ENCODE measurements at places on chromosomes 5 and 9.

DNA sequence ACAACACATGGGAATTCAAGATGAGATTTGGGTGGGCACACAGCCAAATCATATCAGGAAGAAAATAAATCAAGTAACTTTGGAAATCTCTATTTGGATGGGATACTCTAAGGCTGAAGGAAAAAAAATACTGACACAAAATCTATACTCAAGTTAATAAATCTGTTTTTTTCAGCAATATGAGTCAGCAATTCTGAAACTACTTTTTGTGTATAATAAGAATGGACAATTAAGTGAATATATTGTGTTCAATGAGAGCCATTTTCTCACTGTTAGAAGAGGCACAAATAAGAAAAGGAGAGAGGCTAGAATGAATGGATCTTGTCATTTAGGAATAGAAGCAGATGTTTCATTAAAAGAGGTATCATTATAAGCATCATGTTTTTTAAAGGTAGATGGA is 651.0 kb downstream of the TAF11L14 start:
- no peak for DNase-seq

DNA sequence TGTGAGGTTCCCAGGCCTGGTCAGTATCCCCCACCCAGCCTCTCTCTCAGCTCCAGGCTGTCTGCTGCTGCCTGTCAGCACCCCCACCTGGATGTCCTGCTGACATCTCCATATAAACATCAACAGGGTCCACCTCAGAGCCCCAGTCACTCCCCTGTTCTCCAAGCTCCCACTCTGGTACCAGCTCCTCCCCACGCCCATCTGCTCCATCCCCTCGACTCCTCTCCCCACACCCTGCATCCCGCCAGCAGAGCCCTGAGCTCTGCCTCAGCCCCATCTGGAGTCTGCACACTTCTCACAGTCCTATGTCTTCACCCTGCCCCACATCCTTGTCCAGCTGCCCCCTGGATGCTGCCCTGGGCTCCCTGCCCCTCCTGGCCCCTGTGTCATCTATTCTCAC is 67.7 kb upstream of the LRRTM2 start:
- DNase-seq, result no peak

DNA sequence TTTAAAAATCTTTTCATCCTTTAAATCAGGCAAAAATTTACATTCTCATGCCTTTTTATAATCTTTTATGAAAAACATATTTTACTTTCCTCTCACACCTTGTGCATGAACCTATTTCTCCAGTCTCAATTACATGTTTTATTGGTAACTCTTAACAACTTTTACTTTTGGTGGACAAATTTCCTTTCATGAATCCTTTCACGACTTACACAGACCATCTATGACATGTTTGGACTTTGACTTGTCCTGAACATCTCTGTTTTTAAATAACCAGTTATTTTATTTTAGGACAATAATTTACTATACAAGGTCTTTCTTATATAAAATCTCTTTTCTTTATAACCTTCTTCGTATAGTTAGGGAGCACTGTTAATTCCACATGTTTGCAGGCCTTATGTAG is 26.5 kb upstream of the MTMR12 start:
- no peak for DNase-seq

GRCh38 chr9:93108291-93109041 is 12.4 kb downstream of the CARD19 start:
- DNase-seq, result no peak

GRCh38 chr9:77291714-77292113 is 114.4 kb downstream of the VPS13A start:
- DNase-seq, result no peak

DNA sequence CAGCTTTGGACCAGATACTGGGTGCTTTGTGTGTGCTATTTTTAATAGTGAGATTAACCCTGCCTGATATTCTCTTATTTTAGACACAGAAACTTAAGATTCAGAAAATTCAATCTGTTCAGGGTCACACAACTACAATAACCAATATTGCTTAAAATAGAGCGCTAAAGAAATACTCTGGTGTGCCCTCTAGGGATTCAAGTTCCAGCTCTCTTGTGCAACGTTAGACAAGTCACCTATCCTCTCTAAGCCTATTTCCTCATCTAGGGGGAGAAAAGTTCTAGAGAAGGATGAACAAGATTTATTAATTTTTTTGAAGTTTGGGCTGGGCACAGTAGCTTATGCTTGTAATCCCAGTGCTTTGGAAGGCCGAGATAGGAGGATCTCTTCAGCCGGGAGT is 2.1 kb upstream of the SCAI start:
- no peak for DNase-seq

DNA sequence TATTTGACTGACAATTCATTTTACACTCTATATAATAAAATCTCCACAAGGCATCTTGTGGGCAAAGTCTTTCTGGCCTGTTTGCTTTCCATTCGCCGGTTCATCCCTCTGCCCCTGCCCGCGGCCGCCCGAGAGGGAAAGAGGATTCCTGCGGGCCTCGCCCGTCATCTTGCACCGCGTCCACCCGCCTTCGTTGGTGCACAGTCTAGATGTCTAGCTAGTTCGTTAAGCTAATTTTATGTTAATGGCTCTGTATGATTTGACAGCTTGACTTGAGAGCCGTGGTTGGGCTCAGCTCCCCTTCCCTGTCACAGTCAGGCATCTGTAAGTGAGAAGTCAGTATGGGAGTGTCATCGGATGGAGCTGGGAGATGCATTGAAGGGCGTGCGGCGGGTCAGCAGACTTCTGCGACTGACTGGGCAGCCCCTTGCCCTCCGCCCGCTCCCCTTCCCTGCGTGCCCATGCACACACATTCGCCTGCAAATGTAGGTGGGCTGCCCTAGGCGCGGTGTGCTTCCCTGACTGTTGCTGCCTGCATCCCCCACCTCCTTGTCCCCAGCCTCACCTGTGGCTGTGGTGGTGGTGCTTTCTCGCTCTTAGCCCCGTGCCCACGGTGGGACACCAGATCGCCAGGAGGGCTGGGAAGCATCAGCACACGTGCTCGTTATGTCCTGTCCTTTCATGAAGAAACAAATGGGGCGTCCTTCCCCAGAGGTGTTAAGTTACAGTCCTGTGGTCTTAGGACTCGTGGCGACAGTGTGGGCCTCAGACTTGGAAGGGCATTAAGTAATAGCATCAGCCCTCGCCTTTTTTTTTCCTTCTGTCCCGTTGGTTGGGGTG is 25.9 kb upstream of the PRDM12 start:
- no peak for DNase-seq

DNA sequence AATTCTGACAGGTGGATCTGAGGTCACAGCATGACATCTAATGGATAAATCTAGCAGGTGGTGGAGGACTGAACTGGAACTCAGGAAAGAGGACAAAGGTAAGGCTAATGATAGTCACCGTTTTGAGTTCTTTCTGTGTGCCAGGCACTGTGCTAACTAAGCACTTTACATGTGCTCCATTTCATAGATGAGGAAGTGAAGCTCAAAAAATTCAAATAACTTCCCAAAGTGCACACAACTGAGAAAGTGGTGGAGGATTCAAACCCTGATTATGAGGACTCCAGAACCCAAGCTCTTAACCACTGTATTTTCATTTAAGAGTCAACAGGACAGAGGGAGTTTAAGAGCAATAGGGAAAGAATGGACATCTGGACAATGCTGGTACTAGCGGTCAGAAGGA is 7.1 kb upstream of the DELE1 start:
- DNase-seq, result no peak

DNA sequence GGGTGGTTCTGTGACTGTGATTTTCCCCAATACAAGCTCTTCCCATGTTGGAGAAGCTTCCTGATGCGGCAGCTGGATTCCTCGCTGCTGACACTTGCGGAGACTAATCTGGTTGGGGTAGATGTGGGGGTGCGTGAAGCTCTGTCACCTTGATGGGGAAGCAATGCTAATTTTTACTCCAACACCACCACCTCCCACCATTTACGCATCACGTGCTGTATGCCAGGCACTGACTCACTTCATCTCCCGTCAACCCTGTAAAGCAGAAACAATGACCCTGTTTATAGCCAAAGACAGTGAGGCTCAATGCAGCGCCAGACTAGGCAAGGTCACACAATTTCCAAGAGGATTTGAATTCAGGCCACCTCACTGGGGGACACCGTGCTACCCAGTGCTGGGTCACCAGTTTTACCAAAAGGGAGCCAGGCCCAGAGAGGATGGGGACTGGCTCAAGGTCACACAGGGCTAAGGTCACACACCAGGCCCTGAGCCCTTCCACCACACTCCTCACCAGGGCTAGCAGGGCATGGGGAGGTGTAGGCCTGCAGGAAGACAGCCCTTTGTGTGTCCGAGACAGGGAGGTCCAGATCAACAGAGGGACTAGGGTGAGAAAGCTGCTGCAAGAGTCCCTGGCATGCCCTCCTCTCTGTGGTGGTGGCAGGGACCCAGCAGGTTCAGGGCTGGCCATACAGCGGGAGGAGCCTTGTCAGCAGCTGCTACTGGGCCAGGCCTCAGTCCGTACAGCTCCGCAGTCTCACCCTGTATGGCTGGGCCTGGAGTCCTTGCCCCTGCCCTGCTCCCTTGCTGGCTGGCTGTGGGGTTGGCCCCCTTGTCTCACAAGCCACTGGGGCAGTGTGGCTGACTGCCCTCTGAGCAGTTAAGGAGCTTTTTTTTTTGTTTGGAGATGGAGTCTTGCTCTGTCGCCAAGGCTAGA is 3.3 kb downstream of the STKLD1 start:
- DNase-seq, result no peak

DNA sequence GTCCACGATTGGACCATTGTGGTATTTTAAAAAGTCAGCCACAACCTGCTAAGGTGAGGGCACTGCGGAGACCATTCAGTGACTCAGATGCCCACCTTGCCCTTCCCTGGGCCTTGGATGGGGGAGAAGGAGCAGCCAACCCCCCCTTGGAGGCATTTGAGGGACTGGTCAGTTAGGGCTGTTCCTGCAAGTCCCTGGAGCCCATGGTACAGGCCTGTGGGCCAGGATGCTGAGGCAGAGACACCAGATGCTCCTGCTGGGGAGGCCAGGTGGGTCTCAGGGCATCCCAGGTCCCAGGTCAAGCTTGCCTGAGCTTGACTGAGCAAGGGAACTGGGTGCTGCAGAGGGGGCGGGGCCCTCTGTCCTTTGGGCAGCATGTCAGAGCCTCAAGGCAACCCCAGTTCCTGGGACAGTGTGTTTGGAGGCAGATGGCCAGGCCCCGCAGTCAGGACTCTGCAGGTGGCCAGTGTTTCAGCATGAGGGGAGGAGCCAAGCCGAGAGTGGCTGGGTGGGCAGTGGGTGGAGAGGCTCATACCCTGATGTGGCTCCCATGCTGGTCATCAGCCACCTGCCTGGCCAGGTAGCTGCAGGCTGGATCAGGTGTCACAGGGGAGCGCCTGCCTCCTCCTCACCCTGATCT is 27.5 kb downstream of the SLC6A3 start:
- DNase-seq, result no peak

- DNase-seq, result no peak
Measured at GRCh38 chr5:60551250-60551649, 148.7 kb downstream of the DEPDC1B start.

GRCh38 chr5:15021266-15022046 is 149.9 kb upstream of the ANKH start:
- no peak for DNase-seq

DNA sequence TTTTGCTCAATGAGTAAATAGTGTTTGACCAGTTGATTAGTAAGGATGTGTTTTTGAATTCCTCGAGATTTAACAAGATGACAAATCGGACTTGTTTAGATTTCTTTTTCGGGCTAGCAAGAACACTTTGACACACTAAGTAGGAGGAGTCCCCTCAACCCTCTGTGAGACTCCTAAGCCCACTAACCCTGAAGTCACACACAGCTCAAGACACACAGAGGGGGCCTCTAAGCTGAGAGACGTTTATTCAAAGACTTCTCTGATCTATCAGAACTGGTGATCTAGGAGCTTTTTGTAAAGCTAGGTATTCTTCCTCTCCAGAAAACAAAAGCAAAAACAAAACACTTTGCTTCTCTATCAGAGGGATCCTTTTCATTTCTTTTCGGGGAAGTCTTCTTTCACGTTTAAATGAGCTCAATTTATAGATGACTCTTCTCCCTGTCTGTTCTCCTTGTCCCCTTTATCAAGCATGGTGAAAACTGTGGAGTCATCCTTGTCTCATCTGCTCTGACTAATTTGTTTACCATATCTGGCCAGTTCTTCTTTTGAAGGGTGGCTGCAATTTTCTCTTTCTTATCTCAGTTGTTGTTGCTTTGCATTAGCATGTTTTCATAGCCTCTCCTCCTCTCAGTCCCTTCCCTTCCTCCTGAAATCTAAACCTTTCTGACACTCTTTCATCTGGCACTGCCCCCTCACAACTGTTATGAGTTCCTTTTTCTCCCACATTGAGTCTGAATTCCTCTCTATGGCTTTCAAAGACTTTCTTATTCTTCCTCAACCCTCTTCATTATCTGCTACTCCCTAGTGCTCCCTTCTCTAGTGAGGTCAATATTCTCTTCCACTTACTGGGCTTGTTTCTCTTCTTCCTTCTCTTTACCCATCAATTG is 68.5 kb upstream of the RAI14 start:
- no peak for DNase-seq

DNA sequence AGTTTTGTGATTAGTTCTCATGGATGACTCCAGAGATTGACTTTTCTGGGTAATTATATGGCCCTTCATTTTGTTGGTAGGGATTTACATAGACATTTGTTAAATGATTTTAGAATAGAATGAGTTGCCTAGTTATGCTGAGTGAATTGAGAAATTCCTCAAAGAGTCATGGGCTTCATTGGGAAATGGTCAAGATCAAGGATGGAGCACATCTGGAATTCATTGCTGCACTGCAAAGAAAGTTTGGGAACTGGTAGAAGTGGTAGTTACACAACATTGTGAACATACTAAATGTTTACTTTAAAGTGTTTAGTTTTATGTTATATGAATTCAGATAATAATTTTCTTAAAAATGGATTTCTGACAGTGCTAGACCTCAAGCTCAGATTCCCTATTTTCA is 46.5 kb downstream of the PIP5K1B start:
- no peak for DNase-seq

GRCh38 chr5:79873187-79873586 is 117.9 kb downstream of the MTX3 start:
- DNase-seq, result no peak

Measured in activated CD4-positive, CD25-positive, alpha-beta regulatory T cell treated with anti-CD3 and anti-CD28 coated beads, Interleukin-2, amount 50 U/mL, for 72 hours (primary cell).